ENCODE measurements at places on chromosomes 16 and 17. TPM values are rescaled to one million over a fixed set of nuclear protein-coding genes. Genes with fewer than 3 reads are reported as not detected.

CMTM3 gene
- total RNA-seq, result 9.1 TPM

ARHGAP23 gene
- total RNA-seq, result 18.7 TPM

SPSB3 gene
- total RNA-seq, result 55.7 TPM

NEUROD2 gene
- not detected for total RNA-seq

KRT28 gene
- not detected for total RNA-seq

SLC43A2 gene
- total RNA-seq, result 16.5 TPM

C1QTNF1 gene
- 98.7 TPM for total RNA-seq

POLG2 gene
- total RNA-seq, result 7.4 TPM

DOK4 gene
- total RNA-seq, result 44.4 TPM

KCNH4 gene
- 0.12 TPM for total RNA-seq

ADAD2 gene
- not detected for total RNA-seq

CLEC18C gene
- 2.6 TPM for total RNA-seq

SLC16A11 gene
- total RNA-seq, result 0.12 TPM

TMEM238L gene
- total RNA-seq, result not detected

KIF19 gene
- not detected for total RNA-seq

ESRP2 gene
- under 0.01 TPM for total RNA-seq

KRTAP9-4 gene
- total RNA-seq, result not detected

ST6GALNAC2 gene
- total RNA-seq, result 0.23 TPM

ARL2BP gene
- total RNA-seq, result 63.3 TPM

FA2H gene
- not detected for total RNA-seq

SLC4A1 gene
- not detected for total RNA-seq

KRT25 gene
- not detected for total RNA-seq
